ENCODE measurements at places on chromosomes 3 and 15. TPM values are rescaled to one million over a fixed set of nuclear protein-coding genes. Genes with fewer than 3 reads are reported as not detected.

DNA sequence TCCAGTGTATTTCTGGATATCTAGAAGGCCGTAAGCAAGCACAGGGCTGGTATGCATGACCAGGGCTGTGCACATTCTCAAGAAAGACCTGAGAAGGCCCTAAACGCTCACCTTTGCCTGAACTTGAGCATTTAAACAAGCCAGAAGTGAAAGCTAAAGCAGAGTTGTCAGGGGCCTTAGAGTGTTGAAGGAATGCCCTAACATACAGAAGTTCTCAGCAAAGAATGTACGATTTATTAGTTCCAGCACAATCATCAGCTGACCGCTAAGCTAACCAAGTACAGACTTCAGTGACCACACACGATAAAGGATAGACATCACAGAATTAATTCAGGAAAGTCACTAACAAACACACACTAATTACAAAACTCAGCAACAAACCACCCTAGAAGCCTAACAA, 8.7 kb downstream of the HLTF start:
- no peak for DNase-seq

DNA sequence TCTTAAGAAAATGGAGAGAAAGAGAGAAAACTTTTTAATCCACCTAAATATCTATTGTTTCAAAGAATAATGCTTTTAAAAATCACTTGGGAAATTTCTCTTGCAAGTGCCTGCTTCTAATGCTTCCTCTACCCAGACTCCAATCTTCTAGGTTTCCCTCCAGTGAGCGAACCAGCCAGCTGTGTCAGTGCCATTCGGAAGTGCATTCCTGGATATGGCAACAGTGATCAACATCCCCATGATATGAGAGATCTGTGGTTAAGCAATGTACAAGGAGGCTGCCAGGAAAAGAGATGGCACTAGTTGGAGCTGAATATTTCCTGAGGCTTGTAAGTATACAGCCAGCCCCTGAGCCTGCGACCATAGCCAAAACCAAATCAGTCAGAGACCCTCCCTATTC, 53.3 kb upstream of the KCNMB2 start:
- no peak for DNase-seq

- DNase-seq = no peak
These were observed 48.0 kb upstream of the FSTL1 start for GRCh38 chr3:120498556-120499346.

GRCh38 chr15:56052395-56053045, 59.1 kb upstream of the NEDD4 start:
- no peak for DNase-seq

DNA sequence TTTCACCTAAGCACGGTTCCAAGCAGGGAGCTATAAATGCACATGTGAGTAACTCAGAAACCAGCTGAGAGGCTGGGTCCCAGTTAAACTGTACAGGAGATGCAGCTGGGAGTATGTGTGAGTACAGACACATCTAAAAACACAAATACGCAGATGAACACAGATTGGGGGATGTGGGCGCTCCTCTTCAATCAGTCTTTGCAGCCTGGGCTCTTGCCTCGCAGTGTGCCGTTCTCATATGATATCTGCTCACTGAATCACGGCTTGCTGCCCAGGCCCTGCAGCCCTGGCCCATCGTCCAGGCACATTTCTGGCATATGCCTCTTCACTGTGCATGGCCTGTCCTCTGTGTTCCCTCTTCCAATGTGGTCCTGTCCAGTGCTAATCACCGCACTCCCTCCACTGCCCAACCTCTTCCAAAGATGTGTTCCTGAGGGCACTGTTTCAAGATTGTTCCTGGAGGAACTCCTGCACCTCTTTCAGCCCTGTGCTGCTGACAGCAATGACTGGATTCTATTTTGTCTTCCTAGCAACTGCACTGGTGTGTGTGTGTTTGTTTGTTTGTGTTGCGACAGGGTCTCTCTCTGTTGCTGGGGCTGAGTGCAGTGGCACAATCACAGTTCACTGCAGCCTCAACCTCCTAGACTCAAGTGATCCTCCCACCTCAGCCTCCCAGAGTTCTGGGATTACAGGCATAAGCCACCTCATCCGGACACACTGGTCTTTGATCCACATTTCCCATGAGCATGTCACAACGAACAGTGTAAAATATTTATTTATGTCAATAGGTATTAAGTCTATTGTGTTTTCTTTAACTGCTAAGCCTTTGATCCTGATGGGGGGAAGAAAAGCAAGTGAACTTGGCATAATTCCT, 17.0 kb downstream of the CA12 start:
- no peak for DNase-seq

DNA sequence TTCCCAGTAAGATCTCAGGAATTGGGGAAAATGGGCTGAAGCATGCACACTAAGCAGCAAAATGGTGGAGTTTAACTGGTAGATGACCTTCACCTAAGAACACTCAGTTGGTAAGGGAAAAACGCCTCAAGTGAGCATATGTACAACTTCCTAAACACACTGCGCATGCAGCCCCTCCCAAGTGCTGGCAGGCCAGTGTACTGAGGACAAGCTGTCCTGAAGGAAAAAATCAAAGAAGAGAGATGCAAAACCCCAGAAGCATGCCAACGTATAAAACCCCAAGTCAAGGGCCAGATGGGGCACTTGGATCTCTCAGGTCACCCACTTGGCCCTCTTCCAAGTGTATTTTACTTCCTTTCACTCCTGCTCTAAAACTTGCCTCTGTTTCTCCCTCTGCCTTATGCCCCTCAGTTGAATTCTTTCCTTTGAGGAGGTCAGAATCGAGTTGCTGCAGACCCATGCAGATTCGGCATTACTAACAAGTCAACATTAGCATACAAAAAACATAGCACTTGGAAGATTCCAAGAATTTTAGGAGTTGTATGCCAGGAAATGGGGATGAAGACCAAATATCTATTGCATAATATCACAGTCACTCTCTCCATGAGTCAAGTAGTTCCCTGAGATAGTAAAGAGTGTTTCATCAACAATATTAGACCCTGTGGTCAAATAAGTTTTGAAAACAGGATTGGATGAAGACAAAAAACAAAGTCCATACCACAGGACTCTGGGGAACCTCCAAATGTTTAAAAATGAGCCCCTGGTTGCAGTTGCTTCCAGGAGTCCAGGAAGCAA, 10.8 kb upstream of the FYCO1 start:
- DNase-seq = no peak

The GOLGA6L7 gene
- total RNA-seq = not detected

The PP2D1 gene
- total RNA-seq = not detected

The DOCK3 gene
- 3.3 TPM for total RNA-seq

DNA sequence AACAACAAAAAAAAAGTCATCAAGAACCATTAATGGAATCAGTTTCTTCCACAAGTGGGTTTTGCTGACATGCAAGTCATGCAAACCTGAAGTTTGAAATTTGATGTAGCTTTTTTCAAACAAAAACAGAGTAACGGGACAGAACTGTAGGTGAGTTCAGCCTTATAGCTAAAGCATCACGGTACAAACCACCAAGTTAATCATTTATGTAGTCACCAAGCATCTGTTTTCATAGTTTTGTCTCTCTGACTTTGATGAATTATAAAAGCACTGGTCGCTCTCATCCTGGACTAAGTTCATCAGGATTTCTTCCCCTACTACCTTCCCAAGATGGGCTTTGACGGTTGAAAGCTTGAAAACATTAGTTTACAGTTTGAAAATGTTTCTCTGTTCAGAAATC, 117.0 kb upstream of the SAMMSON start:
- DNase-seq = no peak

- no peak for DNase-seq
These were observed 82.9 kb downstream of the IQSEC1 start for GRCh38 chr3:12990306-12990705.

- no peak for DNase-seq
These were observed 96.0 kb downstream of the ATP1B3 start for GRCh38 chr3:141972399-141972798.

The ACTC1 gene
- not detected for total RNA-seq

DNA sequence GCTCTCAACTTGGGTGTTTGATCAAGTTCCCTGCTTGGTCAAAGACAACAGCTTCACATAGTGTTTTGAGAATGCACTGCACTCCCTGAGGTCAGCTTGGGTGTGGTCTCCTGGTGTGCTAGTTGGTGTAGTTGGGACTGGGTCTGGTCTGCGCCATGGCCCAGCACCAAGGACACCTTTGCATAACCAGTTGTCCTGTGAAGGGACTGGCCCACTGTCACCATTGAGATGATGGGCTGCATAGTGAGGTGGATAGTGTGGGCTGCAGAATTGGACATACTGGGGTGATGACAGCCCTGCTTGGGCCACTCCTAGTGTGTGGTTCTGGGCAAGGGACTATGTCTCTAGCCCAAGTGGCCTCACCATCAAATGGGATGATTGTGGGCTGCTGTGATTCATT, 9.5 kb downstream of the RPSA start:
- no peak for DNase-seq

DNA sequence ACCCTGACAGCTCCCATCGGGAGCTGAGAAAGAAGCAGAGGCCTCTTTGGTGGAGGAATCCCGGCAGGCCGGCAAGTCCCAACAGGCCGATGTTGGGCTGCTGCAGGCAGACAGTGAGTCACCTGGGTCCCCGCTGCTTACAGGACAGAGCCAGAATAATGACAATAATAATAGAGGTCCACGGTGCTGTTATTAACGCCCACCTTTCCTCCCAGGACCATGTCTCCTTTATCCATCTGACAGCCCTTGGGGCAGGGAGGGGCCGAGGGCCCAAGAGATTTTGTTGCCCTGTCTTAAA, 29.3 kb upstream of the MAGEF1 start:
- no peak for DNase-seq

The SUCNR1 gene
- 0.06 TPM for total RNA-seq

GRCh38 chr15:87707071-87707470, 549.5 kb downstream of the NTRK3 start:
- DNase-seq = no peak

- no peak for DNase-seq
These were observed 87.8 kb upstream of the GALNT15 start for GRCh38 chr3:16086690-16087089.

The RNU6-1 gene
- not detected for total RNA-seq

- no peak for DNase-seq
These were observed 14.9 kb downstream of the NR1I2 start for GRCh38 chr3:119796785-119797184.

- no peak for DNase-seq
These were observed 505.8 kb downstream of the SHQ1 start for GRCh38 chr3:72342450-72342849.

GRCh38 chr3:141434255-141434654, 52.6 kb upstream of the RASA2 start:
- no peak for DNase-seq

Measured in activated naive CD8-positive, alpha-beta T cell treated with anti-CD3 and anti-CD28 coated beads, Interleukin-2, amount 10 ng/mL, durations not matched to agents 7 days and 5 days (primary cell).